ENCODE measurements at places on chromosomes 16 and 17.
A peak's percentile ranks its signal among the peaks of the same experiment; 100 is the strongest.

GRCh38 chr17:40697297-40697696 is 6.3 kb downstream of the KRT24 start:
- no peak overlapping the region for H3K27ac ChIP-seq
- no peak overlapping the region for H3K4me3 ChIP-seq
- peaks cover 14% of the 10 kb centered on the region for H3K27me3 ChIP-seq
- DNase-seq: no peak

DNA sequence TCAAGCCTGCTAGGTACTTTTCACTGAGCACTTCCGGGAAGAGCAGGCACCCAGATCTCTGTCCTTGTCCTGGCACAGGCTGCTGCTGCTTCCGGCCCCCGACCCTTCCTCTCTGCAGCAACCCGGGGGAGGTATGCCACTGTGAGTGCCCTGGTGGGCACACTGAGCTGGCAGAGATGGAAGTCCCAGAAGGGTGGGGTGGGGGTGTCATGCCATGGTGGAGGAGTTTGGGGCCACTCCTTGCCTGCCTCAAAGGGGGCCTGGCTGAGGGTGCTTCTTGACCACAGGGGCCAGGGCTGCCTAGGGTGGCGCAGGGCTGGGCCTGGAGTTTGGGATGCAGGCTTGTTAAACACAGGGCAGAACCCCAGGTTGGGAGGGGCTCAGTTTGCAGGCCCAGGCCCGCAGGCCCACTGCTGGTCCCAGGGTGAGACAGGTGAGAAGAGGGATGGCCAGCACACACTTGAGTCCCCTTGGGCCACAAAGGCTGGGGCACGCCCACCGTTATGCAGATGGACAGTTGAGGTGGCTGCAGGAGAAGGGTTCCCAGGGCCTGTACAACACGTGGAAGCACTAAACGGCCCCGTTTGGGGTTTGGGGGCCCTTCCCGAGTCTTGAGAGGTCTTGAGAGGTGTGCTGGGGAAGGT is 8.7 kb downstream of the TMEM235 start:
- no peaks in the 10 kb centered on the region for H3K36me3 ChIP-seq
- no peak for DNase-seq
- no peak overlapping the region for H3K27ac ChIP-seq
- no peaks in the 10 kb centered on the region for H3K27me3 ChIP-seq

DNA sequence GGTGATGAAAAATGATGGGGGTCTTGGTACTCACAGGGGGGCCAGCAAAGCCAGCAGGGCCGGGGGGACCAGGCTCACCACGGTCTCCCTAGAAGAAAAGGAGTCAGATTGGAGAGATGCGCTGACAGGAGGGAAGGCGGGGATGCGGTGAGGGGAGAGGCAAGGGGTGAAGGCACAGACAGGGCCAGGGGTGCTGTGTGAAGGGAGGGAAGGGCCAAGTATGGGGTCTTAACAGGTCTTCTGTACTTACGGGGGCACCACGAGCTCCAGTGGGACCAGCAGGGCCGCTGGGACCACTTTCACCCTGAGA is 11.2 kb downstream of the COL1A1 start:
- H3K27me3 ChIP-seq: no peaks in the 10 kb centered on the region
- no peak for DNase-seq
- no peak overlapping the region for H3K4me3 ChIP-seq

DNA sequence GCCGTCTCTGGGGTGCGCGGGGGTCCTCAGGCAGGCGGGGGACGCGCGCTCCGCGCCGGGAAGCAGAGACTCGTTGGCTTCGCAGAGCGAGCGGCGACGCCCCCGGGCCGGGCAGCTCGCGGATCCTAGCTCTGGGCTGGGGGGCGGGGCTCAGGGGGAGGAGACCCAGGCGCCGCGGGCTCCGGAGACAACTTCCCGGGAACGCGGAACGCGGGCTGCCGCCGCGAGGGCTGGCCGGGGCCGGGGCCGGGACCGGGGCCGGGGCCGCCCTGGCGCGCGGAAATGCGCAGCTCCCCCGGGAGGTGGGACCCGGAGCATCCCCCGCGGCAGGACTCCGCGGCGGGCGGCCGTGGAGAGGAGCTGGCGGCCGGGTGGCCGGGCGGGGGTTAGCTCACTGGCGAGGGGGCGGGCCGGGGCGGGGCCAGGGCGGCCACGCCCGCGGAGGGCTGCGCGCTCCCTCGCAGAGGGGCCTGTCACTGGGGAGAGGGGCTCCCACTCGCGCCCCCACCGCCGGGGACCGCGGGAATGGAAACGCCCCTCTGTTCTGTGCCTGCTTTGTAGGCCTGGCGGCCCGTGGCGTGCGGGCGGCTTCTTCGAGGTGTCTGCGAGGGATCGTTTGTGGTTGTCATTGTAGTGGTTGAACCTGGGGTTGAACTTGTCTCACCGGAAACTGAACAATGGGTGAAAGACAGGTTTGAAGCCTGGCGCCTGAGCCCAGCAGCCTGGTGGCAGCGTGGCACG is at the start of gene GAS7:
Gene GAS7 (minus strand): TSS at position 98 of the 741 bp plus-strand sequence.
- peaks cover 15% of the 10 kb centered on the region for H3K4me1 ChIP-seq
- peaks cover 67% of the 10 kb centered on the region for H3K27me3 ChIP-seq
- H3K36me3 ChIP-seq: peaks cover 3% of the 10 kb centered on the region
- DNase-seq: peak; percentile 62
- peak within 1 kb of the TSS; percentile 82 for H3K4me3 ChIP-seq

- H3K27me3 ChIP-seq: no peaks in the 10 kb centered on the region
- H3K36me3 ChIP-seq: peaks cover 8% of the 10 kb centered on the region
- peaks cover 18% of the 10 kb centered on the region for H3K4me1 ChIP-seq
- H3K27ac ChIP-seq: no peak overlapping the region
Observed at GRCh38 chr17:14019186-14019956, 49.9 kb upstream of the COX10 start.

DNA sequence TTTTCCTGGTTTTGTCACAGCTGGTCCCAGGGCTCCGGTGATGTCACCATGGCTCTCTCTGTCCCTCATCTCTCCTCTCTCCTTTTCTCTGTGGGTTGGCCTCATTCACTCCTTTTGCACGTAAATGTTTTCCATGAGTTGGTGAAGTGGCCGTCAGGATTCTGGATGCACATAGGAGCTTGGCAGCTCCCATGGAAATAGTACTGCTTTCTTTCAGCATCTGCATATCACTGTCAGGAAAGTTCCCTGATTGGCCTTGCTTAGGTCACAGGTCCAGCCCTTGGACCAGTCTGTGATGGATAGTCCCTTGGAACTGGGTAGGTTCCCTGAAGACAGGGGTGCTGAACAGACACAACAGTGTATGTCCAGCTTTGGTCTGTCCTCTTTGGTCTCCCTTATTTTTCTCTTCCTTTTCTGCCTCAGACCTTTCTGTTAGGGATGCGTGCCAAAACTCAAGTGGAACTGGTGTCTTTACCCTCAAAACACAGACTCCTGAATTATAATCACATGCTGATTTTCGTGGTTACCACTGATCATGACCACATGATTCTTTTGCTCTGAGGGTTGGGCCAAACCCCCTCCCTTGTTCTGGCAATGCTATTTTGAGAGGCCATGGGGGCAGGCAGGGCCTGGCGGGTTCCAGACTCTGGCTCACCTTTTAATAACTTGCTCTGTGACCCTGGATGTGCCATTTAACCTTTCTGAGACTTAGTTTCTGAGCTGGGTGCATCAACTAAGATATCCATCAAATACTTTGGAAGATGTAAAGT is 99.0 kb downstream of the MSI2 start:
- no peaks in the 10 kb centered on the region for H3K27me3 ChIP-seq
- no peak overlapping the region for H3K27ac ChIP-seq
- DNase-seq: no peak
- peaks cover 53% of the 10 kb centered on the region for H3K4me1 ChIP-seq
- peaks cover 24% of the 10 kb centered on the region for H3K36me3 ChIP-seq

GRCh38 chr17:76934561-76935320 is 66.5 kb downstream of the MGAT5B start:
- no peak overlapping the region for H3K4me3 ChIP-seq
- peaks cover 23% of the 10 kb centered on the region for H3K4me1 ChIP-seq
- no peak for DNase-seq
- peaks cover 8% of the 10 kb centered on the region for H3K36me3 ChIP-seq

GRCh38 chr17:77424585-77425344 is 284.0 kb downstream of the SEC14L1 start:
- H3K4me3 ChIP-seq: peak overlapping the region; percentile 44
- H3K4me1 ChIP-seq: peaks cover 70% of the 10 kb centered on the region
- H3K27me3 ChIP-seq: no peaks in the 10 kb centered on the region
- no peaks in the 10 kb centered on the region for H3K36me3 ChIP-seq
- H3K27ac ChIP-seq: no peak overlapping the region

DNA sequence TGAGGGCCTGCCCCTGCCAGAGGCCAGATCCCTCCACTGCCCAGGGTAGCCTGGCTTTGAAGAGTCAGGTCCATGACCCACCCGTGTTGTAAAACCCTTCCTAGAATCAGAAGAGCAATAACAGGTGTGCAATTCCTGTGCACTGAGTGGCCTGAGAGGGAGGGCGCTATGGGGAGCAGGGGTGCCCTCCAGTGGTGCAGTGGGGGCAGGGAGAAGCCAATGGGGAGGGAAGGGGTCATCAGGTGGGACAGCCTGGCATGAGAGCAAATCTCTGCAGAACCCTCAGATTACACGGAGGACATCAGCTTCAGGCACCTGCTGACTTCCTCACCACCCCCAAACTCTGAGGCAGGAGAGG is 72.9 kb upstream of the ZNF469 start:
- peaks cover 17% of the 10 kb centered on the region for H3K4me1 ChIP-seq
- H3K27me3 ChIP-seq: no peaks in the 10 kb centered on the region

GRCh38 chr16:62665269-62665668 is 629.0 kb upstream of the CDH8 start:
- peak overlapping the region; percentile 33 for H3K4me3 ChIP-seq
- peak; percentile 3 for DNase-seq
- no peaks in the 10 kb centered on the region for H3K27me3 ChIP-seq

GRCh38 chr17:66493283-66494019 is 191.0 kb downstream of the PRKCA start:
- H3K36me3 ChIP-seq: no peaks in the 10 kb centered on the region
- no peak overlapping the region for H3K4me3 ChIP-seq
- DNase-seq: no peak
- H3K27me3 ChIP-seq: no peaks in the 10 kb centered on the region

DNA sequence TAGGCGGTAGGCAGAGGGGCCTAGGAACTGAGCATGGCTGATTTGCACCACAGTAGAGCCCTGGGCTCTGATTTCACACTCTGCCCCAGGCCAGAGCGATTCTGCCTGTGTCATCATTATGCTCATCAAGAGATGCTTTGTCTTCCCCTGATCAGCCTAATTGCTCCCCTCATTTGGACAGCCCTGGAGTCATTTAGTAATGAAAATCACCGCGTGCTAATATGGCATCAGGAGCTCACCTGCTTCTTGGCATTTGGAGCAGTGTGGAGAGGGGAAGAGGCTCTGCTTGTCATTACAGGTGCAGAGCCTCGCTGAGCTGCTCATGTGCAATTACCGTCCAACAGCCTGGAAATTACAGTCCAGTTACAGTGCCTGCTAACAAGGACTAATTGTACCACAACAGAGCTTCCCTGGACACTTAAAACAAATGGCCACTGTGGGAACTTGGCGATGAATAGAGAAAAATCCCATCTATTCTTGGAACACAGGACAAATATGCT is 157.1 kb upstream of the WSCD1 start:
- H3K36me3 ChIP-seq: no peaks in the 10 kb centered on the region
- no peak overlapping the region for H3K4me3 ChIP-seq
- no peak overlapping the region for H3K27ac ChIP-seq
- H3K27me3 ChIP-seq: no peaks in the 10 kb centered on the region

DNA sequence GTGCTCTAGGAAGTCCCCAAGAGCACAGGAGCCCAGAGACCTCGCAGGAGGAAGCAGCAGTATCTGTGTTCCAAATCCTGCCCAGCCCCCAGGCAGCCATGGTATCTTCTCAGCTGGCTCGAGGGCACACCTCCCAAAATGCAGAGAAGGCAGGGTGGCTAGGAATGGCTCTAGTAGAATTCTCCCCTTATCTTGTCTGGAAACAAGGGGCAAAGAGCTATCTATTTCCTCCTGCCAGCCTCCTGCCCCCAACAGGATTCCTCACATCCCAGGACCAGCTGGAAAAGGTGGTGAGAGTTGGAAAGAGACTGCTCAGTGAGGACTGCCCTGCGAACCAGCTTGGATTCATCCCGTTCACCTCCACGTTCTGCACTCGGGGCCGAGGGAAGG is 8.6 kb upstream of the TSPOAP1 start:
- H3K27me3 ChIP-seq: no peaks in the 10 kb centered on the region
- peaks cover 19% of the 10 kb centered on the region for H3K4me1 ChIP-seq
- H3K4me3 ChIP-seq: no peak overlapping the region
- H3K36me3 ChIP-seq: no peaks in the 10 kb centered on the region
- peak overlapping the region; percentile 57 for H3K27ac ChIP-seq

DNA sequence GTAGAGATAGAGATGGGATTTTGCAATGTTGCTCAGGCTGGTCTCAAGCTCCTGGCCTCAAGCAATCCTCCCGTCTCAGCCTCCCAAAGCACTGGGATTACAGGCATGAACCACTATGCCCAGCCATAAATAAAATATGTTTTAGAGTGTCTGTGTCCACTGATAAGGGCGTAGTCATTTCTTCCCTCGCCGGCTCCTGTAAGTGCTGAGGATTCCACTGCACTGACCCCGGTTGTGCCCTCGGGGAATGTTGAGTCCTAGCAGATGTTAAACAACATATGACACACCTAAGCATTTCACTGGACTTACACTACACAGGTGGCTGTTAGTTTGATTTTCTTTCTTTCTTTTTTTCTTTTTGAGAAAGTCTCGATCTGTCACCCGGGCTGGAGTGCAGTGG is 5.6 kb upstream of the SHMT1 start:
- no peaks in the 10 kb centered on the region for H3K36me3 ChIP-seq
- no peak for DNase-seq
- H3K27me3 ChIP-seq: peaks cover 5% of the 10 kb centered on the region
- H3K4me1 ChIP-seq: no peaks in the 10 kb centered on the region
- no peak overlapping the region for H3K4me3 ChIP-seq

GRCh38 chr17:29133121-29133713 is 47.0 kb downstream of the MYO18A start:
- no peaks in the 10 kb centered on the region for H3K27me3 ChIP-seq
- peaks cover 4% of the 10 kb centered on the region for H3K4me1 ChIP-seq
- no peaks in the 10 kb centered on the region for H3K36me3 ChIP-seq
- DNase-seq: no peak
- H3K27ac ChIP-seq: peak overlapping the region; percentile 50

DNA sequence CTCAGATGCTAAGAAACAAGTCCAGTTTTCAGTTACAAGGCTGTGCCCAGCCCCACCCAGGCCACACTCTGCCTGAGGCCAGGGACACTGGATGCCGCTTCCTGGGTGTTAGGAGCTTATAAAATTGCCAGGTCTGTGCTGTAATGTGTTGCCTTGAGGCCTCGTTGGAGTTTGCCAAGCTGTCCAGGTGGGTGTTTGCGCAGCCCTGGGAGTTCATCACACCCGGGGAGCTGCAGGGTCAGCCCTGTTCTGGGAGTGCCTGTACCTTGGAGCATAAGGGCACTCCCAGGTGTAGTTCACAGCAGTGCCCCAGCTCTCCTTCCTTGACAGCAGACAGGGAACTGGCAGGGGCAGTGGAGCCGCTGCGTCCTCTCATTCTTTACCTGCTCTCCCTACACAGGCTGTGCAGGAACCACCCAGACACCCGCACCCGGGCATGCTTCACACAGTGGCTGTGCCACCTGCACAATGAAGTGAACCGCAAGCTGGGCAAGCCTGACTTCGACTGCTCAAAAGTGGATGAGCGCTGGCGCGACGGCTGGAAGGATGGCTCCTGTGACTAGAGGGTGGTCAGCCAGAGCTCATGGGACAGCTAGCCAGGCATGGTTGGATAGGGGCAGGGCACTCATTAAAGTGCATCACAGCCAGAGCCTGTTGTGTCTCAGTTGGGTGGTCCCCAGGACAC is 1.6 kb downstream of the GFER start:
- peaks cover 68% of the 10 kb centered on the region for H3K27me3 ChIP-seq
- peaks cover 18% of the 10 kb centered on the region for H3K36me3 ChIP-seq

All from neural crest cell (in vitro differentiated cells).